ENCODE measurements at places on chromosomes 11 and 22. TPM values are rescaled to one million over a fixed set of nuclear protein-coding genes. Genes with fewer than 3 reads are reported as not detected.

Gene NOX4
- total RNA-seq: not detected

DNA sequence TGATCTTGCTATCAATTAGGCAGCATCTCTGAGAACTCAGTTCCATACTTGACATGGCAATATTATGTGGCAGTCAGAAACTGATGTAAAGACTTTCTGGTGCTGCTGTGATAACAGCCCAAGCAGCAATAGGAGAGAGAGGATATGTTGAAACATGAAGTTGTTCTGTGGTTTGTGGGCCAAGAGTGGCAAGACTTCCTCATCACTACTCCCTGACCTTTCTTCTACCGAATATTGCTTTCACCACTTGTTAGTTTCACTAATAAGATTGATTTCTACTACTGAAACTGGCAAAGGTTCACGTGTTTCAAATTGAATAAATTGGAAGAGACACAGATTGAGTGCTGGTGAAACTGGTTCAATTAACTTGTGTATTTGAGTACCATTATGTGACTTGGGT is 852.6 kb upstream of the RAG2 start:
- no peak for DNase-seq

DNA sequence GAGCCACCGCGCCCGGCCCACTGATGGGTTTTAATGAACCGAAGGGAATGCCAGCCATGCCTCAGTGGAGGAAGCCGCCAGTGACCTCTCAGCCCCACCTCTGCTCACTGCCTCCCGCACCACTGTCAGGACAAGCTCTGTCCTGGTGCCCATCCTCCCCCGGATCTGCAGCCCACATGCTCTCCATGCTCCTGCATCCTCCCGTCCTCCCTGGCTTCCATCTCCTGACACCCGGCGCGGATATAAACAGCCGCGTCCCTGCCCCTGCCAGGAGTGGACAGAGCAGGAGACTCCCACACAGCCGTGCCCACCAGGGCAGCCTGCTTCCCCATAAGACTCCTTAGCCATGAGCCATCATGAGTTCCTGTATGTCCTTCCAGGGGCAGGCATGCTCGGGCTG is 26.9 kb downstream of the MACROD1 start:
- DNase-seq: no peak

GRCh38 chr11:128246364-128246801 is 341.0 kb downstream of the ETS1 start:
- DNase-seq: no peak

DNA sequence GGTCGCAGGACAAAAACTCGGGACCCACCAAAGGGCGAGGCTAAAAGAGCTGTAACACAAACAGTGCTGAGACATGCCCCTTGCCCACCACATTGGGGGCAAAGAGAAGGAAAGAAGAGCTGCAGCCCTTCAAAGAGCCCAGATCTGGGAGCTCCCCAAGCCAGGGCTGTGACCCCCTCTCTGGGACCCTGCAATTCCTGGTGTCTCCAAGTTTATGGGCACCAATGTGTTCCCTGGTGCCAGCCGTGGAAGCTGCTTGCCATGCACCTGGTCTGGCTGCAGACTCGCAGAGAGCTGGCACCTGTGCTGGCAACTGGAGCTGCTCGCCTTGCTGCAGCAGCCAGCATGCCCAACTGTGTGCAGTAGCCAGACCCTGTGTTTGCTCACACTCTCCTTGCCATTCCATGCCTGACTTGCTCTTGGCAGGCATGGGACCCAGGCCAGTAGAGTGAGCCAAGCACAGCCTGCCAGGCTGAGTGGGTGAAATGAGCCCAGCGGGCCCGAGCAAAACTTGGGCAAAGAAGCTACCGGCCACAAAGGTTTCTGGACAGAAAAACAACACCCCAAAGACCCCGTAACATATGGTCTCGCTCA is 16.0 kb downstream of the RRP8 start:
- no peak for DNase-seq
